ENCODE measurements at places on chromosomes 11 and 22.
A peak's percentile ranks its signal among the peaks of the same experiment; 100 is the strongest.

GRCh38 chr11:126839496-126839895 lies 161.1 kb downstream of the KIRREL3 start:
- DNase-seq, result no peak

DNA sequence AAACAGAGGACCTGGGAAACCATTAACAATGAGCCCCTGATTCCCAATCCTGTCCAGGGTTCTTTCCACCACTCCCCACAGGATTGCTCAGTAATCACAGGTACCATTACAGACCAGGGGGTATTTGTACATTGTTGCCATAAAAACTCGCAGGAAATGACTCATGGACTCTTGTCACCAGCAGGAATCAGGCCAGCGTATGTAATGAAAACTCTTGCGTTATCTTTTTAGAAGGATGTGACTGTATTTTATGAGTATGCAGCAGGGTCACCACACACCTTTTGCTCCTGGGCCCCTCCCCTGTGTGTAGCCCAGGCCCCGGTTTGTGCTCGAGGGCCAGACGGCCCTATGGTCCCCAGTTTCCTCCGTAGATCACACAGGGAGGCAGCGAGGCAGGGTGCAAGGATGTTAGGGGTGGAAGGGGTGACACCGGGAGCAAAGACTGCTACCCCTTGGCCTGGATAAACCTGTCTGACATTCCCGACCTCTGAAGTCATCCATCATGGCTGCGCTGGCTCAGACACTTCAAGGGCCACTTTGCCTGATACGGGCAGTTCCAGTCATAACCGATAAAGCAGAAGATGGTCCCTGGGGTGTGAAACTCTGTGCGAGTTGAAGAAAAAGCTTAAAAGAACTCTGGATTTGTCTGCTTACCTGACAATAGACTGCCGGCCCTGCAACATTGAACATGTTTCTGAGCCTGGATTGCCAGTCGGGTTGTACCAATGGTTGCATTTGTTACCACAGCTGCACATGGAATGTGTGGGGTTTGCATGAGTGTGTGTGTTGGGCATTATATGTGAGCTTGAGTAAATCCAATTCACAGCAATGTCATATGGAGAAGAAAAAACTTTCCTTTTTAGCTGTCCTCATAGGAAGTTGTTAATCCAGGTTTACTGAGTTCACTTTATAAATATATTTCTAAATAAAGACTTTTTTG lies 56.9 kb downstream of the MICAL2 start:
- peak; percentile 97 for DNase-seq

GRCh38 chr11:8178297-8178696 lies 9.5 kb upstream of the RIC3 start:
- DNase-seq, result no peak

GRCh38 chr11:88284336-88285050 lies 53.0 kb downstream of the CTSC start:
- peak; percentile 19 for DNase-seq

GRCh38 chr11:76835036-76835435 lies 25.7 kb upstream of the ACER3 start:
- no peak for DNase-seq

GRCh38 chr11:77046060-77046501 lies 11.9 kb downstream of the B3GNT6 start:
- DNase-seq, result no peak

DNA sequence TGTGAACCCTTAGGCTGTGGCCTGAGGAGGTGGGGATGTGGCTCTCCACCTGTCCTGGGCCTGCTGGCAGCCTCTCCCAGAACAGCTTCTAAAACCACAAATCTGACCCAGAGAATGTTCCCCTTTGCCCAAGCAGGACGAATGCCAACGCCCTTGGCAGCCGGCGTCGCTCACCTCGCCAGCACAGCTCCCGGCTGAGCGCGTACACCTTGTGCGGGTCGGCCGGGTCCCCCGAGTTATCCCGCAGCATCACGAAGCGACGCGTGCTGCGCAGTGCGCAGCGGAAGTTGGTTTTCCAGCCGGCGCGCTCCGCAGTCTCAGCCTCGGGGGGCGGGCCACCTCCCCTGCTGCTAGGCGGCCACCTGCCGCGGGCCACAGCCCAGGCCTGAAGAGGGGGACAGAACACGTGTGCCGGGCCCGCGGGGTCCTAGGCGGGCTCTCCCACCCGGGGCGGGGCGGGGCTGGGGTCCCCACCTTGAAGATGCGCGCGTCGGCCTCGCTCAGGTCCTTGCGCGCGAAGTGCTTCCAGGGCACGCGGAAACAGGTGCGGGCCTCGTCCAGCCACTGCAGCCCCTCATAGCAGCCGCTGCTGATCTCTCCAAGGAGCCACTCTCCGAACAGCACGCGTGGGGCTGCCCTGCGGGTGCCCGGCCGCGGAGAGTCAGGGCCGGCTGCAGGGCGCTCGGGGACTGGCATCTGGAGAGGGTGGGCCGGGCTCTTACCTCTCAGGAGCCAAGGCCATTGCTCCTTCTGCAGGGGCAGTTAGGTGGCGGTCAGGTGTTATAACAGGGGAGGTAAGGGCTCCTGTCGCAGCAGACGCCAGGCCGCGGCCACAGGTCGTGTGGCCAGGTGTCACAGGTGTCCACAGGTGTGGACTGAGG lies 887 bp downstream of the IRF7 start:
- no peak for DNase-seq

- DNase-seq, result peak; percentile 78
Measured at GRCh38 chr11:45805305-45806071, 539 bp downstream of the SLC35C1 start.

DNA sequence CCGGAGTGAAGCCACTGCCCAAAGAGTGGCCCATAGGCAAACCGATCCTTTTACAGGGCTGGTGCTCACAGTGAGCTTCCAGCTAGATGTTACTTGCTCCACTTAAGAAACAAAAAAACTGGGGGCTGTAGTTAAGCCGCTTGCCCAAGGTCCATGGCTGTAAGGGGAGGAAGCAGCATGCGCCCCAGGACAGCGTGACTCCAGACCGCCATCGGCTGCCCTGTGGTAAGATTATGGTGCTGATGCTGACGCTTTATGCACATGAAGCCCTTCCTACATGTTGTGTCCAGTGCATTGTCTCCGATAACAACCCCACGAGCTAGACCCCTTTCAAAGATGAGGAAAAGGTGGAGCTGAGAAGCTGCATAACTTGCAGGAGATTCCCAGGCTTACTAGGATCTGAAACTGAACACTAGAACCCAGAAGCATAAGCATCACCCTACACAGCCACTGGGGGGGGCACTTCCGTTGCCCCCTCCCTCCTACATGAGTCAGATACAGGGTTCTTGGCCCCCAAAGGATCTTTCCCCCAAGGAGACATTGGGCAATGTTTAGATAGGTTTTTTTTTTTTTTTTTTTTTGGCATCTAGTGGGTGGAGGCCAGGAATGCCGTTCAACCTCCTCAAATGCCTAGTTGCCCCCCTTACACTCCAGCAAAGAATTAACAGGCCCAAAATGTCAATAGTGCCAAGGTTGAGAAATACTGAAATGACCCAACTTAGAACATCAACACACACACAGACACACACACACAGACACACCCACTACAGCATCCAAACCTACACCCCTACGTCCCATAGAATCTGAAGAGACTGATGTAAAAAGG lies 53.9 kb downstream of the MN1 start:
- DNase-seq, result no peak

- no peak for DNase-seq
Measured at GRCh38 chr22:41935015-41935351, 8.4 kb upstream of the TNFRSF13C start.

- DNase-seq, result no peak
Measured at GRCh38 chr11:66852466-66853241, 4.2 kb upstream of the LRFN4 start.

- no peak for DNase-seq
Measured at GRCh38 chr22:41382098-41382578, 396 bp downstream of the TEF start.

GRCh38 chr22:26259510-26259909 lies 90.2 kb downstream of the SEZ6L start:
- DNase-seq, result peak; percentile 8

- DNase-seq, result peak; percentile 67
Measured at GRCh38 chr11:44223238-44223637, 86.7 kb downstream of the ALX4 start.

- DNase-seq, result no peak
Measured at GRCh38 chr11:44625759-44626523, 60.5 kb downstream of the CD82 start.

DNA sequence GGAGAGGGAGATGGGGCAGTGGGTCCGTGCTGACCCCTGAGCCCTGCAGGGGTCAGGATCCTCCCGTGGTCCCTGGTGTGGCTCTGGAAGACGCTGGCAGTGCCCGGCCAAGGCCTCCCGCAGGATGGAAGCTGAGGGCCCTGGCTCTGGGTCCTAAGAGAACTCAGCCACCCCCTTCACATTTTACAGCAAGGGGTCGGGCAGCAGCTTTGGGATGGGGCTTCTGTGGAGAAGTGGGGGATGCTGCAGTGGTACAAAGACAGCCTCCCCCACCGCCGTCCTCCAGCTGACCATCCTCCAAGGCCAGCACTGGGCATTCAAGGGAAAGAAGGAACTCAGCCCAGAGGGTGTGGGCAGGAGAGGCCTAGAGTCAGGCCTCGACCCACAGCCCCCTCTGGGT lies 21.8 kb upstream of the CRYBB3 start:
- no peak for DNase-seq

GRCh38 chr11:61784506-61784805 lies 7.9 kb downstream of the TMEM258 start:
- DNase-seq, result no peak

DNA sequence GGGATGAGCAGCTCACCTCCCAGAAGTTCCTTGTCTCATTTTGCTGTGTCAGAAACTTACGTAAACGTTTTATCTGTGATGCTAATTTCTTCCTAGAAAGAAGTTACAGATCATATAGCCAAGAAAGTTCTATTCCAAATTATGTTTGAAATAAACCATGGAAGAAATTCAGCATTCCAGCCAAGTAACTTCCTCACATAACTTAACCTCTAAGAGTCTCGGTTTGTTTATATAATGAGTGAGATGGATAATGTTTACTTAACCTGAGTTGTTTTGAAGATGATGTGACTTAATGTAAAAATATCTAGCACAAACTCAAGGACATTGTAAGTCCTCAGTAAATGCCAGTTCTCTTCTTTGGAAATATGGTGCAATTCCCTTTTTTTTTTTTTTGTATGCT lies 8.9 kb upstream of the MUC15 start:
- DNase-seq, result no peak

DNA sequence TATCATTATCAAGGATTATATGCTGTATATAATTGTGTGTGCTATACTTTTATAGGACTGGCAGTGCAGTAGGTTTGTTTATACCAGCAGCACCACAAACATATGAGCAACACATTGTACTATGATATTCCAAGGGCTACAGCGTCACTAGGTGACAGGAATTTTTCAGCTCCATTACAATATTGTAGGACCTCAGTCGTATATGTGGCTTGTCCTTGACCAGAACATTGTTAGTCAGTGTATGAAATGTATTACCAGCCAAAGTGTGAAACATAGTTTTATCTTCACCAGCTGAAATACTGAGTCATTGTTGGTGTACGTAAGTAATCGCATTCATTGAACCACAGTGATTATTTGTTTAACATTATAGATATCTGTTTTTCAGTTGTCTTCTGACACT lies 20.4 kb downstream of the JHY start:
- no peak for DNase-seq

- DNase-seq, result no peak
Measured at GRCh38 chr11:75616281-75616680, 52.6 kb downstream of the MAP6 start.

GRCh38 chr11:81596704-81597103 lies 1137.0 kb downstream of the FAM181B start:
- DNase-seq, result no peak

DNA sequence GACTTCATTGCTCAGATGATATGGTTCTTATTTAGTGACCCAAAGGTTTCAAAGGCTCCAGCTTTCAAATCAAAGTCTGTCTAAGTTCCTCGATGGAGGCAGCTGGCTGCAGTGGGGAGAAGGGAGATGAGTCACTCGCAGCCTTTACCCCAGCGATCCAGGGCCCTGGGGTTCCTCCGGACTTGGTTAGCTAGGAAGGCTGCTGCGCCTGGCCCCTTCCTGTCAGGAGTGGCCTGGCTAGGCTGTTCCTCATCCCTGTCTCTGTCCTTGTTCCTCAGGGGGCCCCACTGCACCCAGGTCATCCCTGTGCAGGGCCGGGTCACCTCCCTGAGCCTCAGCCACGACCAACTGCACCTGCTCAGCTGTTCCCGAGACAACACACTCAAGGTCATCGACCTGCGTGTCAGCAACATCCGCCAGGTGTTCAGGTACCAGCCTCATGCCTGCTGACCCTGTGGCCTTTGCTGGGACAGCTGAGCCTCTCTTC lies 13.9 kb downstream of the ATG16L2 start:
- DNase-seq, result peak; percentile 44

DNA sequence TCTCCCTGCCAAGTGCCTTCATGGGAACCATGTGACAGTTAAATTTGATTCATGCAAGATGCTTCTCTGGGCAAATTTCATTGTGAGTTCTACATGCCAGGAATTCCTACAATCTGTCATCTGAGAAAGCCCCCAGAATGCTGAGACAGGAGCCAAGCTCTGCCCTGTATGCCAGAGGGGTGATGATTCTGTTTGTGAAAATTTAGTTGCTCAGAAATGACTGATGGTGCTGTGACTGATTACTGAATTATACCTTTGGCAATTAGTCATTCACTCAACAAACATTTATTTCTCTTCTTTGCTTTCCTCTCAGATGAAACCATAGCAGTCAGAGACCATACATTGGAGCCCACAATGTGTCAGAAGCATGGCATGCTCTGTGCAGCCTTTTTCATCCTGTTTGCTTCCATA lies 69.0 kb upstream of the ZBED5 start:
- peak; percentile 35 for DNase-seq

GRCh38 chr11:17389211-17389956 lies 925 bp upstream of the KCNJ11 start:
- DNase-seq, result peak; percentile 11

DNA sequence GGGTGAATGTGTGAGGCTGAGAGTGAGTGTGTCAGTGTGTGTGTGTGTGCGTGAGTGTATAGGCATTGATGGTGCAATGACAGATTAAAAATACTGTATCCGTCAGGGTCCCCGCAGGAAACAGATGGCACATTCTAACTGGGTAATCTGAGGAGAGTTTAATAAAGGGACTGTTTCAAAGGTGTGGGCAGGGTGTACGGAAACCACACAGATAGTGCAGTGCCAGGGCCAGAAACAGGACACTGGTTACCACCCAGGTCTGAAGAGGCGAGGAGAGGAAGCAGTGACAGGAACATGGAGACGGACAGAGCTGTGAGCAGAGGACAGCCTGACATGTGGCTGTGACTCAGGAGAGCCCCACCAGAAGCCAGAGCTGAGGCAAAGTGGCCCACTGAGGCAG lies 16.5 kb downstream of the P2RX3 start:
- DNase-seq, result no peak

DNA sequence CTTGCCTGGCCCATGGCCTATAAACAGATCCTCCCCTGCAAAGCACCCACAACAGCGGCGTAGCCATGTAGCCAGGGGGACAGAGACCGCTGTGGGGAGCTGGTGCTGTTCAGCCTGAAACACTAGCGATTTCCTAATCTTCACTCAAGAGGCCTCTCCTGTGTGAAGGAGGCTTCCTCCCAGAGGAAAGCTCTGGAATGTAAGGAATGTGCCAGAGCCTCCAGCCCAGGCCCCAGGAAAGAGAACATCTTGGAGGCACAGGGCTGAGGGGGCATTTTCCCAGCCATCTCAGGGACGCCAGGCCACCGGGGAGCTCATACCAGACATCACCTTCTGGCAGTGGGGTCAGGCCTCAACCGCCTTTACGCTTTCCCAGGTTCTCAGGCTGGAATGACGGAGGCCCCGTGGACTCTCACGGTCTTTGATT lies 24.0 kb downstream of the MIAT start:
- DNase-seq, result peak; percentile 67

GRCh38 chr22:19520007-19520406 lies 4.2 kb downstream of the CLDN5 start:
- DNase-seq, result no peak

- DNase-seq, result peak; percentile 15
Measured at GRCh38 chr11:25860677-25861450, 471.1 kb upstream of the ANO3 start.

Measured in IMR-90 (cell line).